ENCODE measurements at places on chromosomes 13 and 19.

- no peak for DNase-seq
Observed at GRCh38 chr13:74726206-74726605, 592.0 kb upstream of the KLF12 start.

GRCh38 chr13:33994826-33995502 lies 177.0 kb downstream of the RFC3 start:
- no peak for DNase-seq

GRCh38 chr13:79811170-79811569 lies 330.2 kb downstream of the NDFIP2 start:
- DNase-seq: peak; percentile 8

GRCh38 chr19:13872339-13872694 lies 4.6 kb upstream of the NANOS3 start:
- no peak for DNase-seq

GRCh38 chr13:91882918-91883317 lies 484.5 kb downstream of the GPC5 start:
- DNase-seq: no peak

DNA sequence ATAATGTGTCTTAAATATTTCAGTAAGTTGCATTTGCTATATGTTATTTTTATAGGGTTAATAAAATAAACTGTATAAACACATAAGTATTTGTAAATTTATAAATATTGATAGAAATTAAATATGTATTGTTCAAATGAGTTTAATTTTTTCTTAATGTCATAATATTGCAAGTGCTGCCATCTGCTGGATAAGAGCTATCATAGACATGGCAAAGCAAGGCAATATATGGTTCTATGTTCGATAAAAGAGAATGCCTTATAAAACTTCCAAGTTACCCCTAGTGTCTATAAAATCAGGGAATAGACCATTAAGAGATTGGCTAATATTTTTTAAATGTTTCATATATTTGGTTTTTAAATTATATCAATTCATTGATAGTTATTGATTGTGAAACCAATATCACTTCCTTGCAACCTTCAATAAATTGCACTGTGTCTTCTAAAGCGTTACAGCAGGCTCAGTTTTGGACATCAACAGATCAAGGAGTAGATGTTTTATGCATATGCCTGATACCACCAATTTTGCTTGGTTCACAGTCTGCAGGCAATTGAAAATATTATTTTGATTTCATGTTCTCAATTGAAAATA lies 29.0 kb upstream of the SLITRK6 start:
- no peak for DNase-seq

DNA sequence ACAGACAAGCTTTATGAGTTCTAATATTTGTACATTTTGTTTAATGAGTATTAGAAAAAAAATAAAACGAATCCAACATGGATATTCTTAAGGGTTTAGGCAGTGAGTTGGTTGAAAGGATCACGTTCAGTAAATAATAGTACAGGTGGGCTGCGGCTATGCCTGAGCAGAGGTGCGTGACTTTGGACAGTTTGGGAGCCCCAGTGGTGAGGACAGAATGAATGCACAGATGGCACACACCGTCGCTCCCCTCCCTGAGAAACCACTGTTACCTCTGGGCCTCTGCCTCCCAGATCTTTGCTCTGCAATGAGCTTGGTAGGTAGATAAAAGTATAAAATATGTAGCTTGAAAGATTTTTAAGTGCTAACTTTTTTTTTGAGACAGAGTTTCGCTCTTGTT lies 153.3 kb downstream of the SIPA1L3 start:
- no peak for DNase-seq

DNA sequence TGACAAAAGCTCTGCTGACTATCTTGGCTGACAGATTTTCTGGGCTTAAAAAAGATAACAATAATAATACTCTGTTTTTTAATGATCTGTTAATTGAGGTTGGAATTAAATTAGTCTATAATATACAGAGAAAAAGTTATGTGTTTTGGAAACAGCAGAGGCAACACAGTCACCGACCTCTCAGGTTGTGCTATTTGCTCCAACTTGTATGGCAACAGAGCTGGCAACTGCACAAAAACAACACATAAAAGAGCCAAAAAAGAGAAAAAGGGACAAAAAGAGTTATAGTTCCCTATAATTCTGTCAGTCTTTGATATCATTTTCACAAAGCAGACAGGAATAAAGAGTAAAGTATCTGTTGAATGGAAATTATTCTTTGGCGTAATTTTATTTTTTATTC lies 102.3 kb upstream of the POSTN start:
- DNase-seq: no peak

DNA sequence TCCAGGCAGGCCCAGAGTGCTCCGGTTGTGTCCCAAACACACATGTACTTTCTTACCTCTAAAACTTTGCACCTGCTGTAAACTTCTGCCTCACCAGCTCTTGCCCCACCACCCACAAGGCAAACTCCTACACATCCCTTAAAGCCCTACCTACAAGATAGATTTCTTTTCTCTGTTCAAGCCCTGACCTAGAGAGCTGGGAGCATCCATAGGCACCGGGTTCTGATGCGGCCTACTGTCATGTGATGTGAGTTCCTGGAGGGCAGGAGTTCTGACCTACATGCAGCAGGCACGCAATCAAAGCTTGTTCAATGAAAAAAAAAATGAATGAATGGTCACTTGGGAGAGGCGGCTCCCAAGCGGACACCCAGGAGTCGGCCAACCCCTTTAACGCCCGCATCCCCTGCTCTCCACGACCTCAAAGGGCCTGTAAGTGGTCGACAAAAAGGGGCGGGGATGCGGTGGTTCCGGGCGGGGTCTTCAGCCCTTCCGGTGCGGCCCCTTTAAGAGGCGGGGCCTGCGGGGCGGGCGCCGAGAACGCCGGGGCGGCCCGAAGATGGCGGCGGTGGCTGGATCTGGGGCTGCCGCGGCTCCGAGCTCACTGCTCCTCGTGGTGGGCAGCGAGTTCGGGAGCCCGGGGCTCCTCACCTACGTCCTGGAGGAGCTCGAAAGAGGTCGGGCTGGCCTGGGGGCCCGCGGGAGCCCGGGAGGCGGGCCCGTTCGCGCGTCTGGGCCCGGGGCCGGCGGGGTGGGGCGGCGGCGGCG lies at the start of gene MAP1S:
TSS of gene MAP1S (plus strand) at position 534 of the 765 bp plus-strand sequence. CDS start at position 557, 23 bp downstream.
- DNase-seq: peak; percentile 75

- no peak for DNase-seq
Observed at GRCh38 chr19:13637664-13638063, 126.7 kb upstream of the MRI1 start.

- DNase-seq: no peak
Observed at GRCh38 chr13:29355029-29355428, 240.5 kb downstream of the SLC7A1 start.

GRCh38 chr13:28349371-28349770 lies 145.6 kb downstream of the FLT1 start:
- DNase-seq: no peak
